ENCODE measurements at places on chromosomes 13 and 19.

DNA sequence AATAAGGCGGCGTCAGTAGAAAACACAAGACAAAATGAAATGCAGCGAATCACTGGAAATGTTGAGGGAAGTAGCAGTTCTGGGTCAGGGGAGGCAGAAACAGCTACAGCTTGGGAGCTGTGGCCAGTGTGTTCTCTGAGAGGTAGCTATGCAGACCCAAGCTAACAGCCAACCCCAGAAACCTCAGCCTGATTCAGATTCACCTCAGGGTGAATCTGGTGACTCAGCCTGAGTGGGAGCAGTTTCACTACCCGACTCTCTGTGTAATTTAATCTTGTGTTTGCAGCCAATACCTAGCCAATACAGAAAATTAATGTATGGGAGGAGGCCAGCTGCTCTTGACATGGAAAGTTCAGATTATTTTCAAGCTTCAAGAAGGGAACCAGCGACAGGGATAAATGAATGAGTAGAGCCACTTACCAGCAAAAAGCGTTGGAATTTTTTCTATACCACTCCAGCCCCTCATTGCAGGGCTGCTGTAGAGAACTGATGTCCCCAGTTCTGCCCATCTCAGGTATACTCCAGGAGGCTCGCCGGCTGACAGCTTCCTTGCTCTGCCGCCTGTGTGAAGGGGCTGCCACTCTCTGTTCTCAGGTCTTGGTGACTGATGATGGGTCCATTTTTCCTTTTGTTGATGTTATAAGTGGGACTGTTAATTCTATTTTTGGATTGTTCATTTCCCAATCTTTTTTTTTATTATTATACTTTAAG, 8.9 kb downstream of the IGFL3 start:
- DNase-seq: no peak

- DNase-seq: no peak
These were observed 239.6 kb downstream of the LHFPL6 start for GRCh38 chr13:39363382-39363772.

DNA sequence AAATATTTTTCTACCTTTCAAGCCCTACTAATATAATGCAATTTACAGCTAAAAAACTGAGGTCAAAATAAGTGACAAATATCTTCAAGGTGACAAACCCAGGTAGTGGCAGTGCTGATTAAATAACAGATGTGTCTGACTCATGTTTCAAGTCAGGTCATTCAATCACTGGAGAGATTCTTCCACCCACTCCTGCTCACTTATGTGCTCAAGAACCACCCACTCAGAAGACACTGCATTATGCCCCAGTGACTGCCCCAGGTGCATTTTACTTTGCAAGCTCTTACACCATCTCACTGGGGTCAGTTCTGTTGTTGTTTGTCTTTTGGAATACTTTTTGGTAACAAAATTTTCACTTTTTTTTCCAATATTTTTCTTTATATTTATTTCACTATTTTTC, 2.2 kb downstream of the ZNF100 start:
- no peak for DNase-seq

DNA sequence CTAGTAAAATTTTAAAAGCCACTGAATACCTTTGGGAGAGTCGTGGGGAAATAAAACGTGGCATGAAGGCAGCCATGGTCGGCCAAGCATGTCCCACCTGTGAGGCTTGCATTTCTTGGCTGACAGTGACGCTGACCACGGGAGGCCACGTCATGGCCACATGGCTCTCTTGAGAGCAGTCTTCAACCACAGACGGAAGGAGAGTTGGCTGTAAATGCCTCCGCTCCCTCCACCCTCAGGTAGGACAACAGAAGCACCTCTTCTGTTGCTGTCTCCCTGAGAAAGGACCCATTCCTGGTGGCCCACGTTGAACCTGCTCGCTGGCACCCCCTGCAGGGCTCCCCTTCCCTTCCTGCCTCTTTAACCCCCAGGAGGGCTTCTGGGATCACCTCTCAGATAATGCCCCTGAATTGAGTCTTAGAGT, 10.6 kb upstream of the LRRC25 start:
- no peak for DNase-seq

Data from stimulated activated CD8-positive, alpha-beta memory T cell treated with anti-CD3 and anti-CD28 coated beads, Interleukin-4, amount 100 ng/mL, for 1 hour (primary cell).